ENCODE measurements at places on chromosomes 4 and X. TPM values are rescaled to one million over a fixed set of nuclear protein-coding genes. Genes with fewer than 3 reads are reported as not detected.
A peak's percentile ranks its signal among the peaks of the same experiment; 100 is the strongest.

DNA sequence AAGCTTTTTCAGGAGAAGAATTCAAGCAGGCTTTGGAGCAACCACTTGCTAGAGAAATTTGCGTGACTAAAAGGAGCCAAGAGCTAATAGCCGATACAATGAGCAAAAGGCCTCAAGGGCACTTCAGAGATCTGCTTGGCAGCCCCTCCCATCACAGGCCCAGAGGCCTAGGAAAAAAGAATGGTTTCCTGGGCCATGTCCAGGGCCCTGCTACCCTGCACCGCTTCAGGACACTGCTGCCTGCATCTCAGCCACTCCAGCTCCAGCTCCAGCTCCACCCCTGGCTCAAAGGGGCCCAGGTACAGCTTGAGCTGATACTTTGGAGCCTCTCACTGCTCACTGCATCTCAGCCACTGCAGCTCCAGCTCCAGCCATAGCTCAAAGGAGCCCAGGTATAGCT lies 98.9 kb downstream of the FAM13A start:
- no peaks in the 10 kb centered on the region for H3K27me3 ChIP-seq
- no peak overlapping the region for H3K4me3 ChIP-seq
- H3K4me1 ChIP-seq, result no peaks in the 10 kb centered on the region
- no peak for DNase-seq

DNA sequence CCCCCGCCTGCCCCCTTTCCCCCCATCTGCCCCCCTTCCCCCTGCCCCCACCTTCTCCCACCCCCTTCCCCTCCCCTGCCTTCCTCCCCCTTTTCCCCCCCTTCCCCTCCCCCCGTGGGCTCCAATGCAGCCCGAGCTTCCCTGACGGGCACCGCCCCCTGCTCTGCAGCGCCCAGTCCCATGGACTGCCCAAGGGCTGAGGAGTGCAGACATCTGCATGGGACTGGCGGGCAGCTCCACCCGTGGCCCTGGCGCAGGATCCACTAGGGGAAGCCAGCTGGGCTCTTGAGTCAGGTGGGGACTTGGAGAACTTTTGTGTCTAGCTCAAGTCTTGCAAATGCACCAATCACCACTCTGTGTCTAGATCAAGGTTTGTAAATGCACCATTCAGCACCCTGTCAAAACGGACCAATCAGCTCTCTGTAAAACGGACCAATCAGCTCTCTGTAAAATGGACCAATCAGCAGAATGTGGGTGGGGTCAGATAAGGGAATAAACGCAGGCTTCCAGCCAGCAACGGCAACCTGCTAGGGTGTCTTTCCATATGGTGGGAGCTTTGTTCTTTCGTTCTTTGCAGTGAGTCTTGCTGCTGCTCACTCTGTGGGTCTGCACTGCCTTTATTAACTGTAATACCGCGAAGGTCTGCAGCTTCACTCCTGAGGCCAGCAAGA lies 300.5 kb upstream of the PABPC4L start:
- H3K4me3 ChIP-seq, result no peak overlapping the region
- H3K36me3 ChIP-seq, result no peaks in the 10 kb centered on the region

GRCh38 chr4:45350438-45350837 lies 624.1 kb upstream of the GNPDA2 start:
- no peak overlapping the region for H3K27ac ChIP-seq
- DNase-seq, result peak; percentile 43
- peak overlapping the region; percentile 54 for H3K4me3 ChIP-seq
- H3K36me3 ChIP-seq, result no peaks in the 10 kb centered on the region
- no peaks in the 10 kb centered on the region for H3K4me1 ChIP-seq

DNA sequence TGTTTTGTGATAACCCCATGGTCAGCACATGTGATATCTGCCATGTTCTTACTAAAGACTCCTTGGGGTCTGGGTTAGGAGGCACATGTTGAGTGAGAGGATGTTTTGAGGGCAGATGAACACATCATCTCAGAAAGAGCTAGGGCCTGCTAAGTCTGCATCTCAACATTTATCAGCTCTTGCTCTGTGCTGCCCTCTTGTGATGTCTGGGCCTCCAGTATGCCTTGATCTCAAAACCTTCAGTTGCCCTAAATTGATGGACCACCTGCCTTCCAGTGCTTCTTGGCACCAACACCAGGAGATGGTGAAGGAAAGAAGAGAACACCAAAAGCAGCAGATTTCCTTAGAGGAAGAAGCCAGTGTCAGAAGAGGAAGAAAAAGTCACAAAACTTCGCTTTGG lies 22.5 kb downstream of the MID1 start:
- no peak overlapping the region for H3K4me3 ChIP-seq
- DNase-seq, result peak; percentile 57
- no peak overlapping the region for H3K27ac ChIP-seq
- H3K4me1 ChIP-seq, result no peaks in the 10 kb centered on the region
- no peaks in the 10 kb centered on the region for H3K27me3 ChIP-seq
- H3K36me3 ChIP-seq, result no peaks in the 10 kb centered on the region

DNA sequence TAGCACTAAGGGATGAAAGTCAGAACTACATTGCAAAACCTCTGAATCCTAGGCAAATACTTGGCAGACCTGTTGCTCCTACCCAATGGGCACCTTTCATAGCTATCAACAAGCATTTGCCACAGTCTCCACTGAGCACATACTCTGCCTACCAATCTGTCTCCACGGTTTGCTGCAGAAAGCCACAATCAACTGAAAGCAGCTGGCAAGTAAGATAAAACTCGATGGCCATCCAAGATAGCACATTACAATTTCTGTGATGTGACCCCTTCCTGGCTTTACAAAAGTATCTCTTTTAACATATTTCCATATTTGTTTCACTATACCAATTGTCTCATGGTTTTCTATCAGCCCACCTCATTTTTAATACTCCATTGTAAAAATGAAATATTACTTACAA lies 1060.5 kb upstream of the INTU start:
- DNase-seq, result no peak
- no peaks in the 10 kb centered on the region for H3K27me3 ChIP-seq
- H3K36me3 ChIP-seq, result no peaks in the 10 kb centered on the region
- no peaks in the 10 kb centered on the region for H3K4me1 ChIP-seq
- H3K27ac ChIP-seq, result no peak overlapping the region

Gene RBM46
- not detected for total RNA-seq

- DNase-seq, result no peak
- no peaks in the 10 kb centered on the region for H3K27me3 ChIP-seq
- H3K4me3 ChIP-seq, result no peak overlapping the region
- H3K4me1 ChIP-seq, result no peaks in the 10 kb centered on the region
Observed at GRCh38 chr4:177968817-177969442, 526.7 kb upstream of the AGA start.

DNA sequence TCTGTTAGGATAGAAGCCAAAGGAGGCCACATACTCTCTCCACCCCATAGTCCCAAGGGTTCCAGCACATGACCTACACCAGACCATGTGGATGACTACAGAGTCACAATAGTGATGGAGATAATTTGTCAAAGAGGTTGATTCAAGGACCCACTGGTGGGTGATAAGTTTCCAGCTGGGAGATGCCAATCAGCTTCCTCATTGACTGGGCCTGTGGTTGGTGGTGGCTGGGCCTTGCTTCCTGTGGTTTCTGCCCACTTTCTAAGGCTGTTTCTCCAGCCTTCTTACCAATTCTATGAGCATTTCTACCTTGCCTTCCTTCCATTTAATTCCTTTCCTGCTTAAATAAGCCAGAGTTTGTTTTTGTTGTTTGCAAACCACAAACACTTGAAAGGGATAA lies 95.5 kb upstream of the CPEB2 start:
- no peaks in the 10 kb centered on the region for H3K4me1 ChIP-seq
- no peaks in the 10 kb centered on the region for H3K36me3 ChIP-seq
- H3K27ac ChIP-seq, result no peak overlapping the region

Gene PWWP3B
- not detected for total RNA-seq

GRCh38 chrX:110245011-110245410 lies 72.9 kb downstream of the AMMECR1 start:
- no peak overlapping the region for H3K4me3 ChIP-seq
- peak; percentile 39 for DNase-seq
- no peak overlapping the region for H3K27ac ChIP-seq
- no peaks in the 10 kb centered on the region for H3K36me3 ChIP-seq

DNA sequence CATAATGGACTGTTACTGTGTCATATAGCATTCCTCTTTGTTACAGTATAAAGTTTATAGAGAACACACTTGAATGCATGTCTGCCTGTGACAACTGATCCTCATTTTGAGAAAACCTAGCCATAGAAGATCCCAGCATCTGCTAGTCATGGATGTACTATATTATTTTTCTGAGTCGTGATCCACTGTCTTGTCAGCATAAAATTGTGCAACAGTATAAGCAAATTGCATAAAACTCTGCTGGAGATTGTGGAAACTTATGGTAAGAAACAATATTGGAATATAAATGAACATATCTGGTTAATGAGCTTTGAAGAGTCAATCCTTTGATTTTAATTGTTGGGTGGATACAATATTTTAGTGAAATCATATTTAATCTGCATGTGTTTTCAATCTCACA lies 3.6 kb downstream of the NEIL3 start:
- no peaks in the 10 kb centered on the region for H3K36me3 ChIP-seq
- H3K27ac ChIP-seq, result no peak overlapping the region
- DNase-seq, result peak; percentile 66
- no peaks in the 10 kb centered on the region for H3K27me3 ChIP-seq

Gene MTNR1A
- total RNA-seq, result not detected

- H3K27me3 ChIP-seq, result no peaks in the 10 kb centered on the region
- H3K36me3 ChIP-seq, result no peaks in the 10 kb centered on the region
- H3K4me3 ChIP-seq, result no peak overlapping the region
Observed at GRCh38 chr4:70443329-70443728, 28.7 kb upstream of the MUC7 start.

GRCh38 chrX:124223524-124223923 lies 108.9 kb upstream of the TEX13D start:
- no peaks in the 10 kb centered on the region for H3K27me3 ChIP-seq
- peaks cover under 1% of the 10 kb centered on the region for H3K4me1 ChIP-seq
- H3K36me3 ChIP-seq, result no peaks in the 10 kb centered on the region
- no peak for DNase-seq

DNA sequence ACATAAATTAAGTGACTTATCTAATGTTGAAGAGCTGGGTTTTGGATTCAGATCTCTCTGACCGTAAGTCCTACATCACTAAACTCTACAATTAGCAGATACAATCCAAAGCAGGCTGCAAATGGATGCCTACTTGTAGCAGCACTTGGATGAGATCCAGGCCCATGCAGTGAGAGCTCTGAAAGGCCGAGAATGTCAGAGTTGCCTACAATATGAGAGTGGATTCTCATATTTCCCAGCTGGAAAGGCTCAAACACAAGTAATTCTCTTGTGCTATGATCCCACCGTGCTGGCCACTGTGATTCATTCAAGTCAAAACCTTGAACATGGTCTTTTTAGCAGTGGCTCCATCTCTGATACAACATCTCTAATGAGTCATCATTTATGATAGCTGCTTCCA lies 125.4 kb upstream of the CHRDL1 start:
- no peak overlapping the region for H3K4me3 ChIP-seq
- H3K36me3 ChIP-seq, result no peaks in the 10 kb centered on the region
- no peak for DNase-seq

Gene PDE5A
- total RNA-seq, result 13.8 TPM

Gene RIPPLY1
- total RNA-seq, result not detected

Gene HEPH
- total RNA-seq, result 42.4 TPM

Gene CAPN6
- total RNA-seq, result not detected

Gene PDGFRA
- total RNA-seq, result 275 TPM

DNA sequence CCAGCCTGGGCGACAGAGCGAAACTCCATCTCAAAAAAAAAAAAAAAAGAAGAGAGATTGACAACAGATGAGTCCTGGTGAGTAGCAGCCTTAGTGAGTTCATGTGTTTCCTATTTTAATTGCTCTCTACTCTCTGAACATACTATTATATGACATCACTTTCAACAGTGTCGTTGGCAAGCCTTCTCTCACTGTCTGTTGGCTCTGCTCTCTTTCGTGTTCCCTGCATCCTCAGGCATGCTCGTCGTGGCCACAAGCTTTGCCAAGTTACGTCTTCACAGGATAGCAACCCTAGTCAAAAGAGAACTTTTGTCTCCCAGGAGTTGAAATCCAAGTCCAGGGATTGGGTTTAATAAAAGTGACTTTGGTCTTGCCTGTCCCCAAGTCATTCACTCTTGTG lies 117.1 kb upstream of the EGFL6 start:
- peak; percentile 56 for DNase-seq
- H3K36me3 ChIP-seq, result no peaks in the 10 kb centered on the region
- no peaks in the 10 kb centered on the region for H3K27me3 ChIP-seq
- no peak overlapping the region for H3K27ac ChIP-seq
- no peaks in the 10 kb centered on the region for H3K4me1 ChIP-seq

DNA sequence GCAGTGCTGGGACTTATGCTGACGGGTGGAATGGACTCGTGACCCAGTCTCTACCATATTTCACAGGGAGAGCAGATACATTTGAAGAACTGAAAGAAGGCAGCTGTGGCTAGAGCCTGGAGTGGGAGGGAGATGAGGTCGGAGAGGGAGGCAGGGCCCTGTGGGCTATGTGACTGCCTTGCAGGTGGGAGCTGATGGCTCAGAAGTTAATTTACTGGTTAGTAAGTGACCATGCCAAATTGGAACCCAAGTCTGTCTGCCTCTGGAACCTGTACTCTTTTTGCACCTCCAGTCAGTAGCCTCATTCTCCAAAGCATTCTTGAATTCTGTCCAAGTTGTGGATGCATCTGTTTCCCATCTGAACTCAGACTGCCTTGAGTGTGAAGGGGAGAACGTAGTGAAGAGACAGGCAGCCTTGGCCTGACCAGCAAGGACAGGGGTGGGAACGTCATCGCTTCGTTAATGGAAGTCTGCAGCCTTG lies 92.3 kb downstream of the REPS2 start:
- peak; percentile 30 for DNase-seq
- no peak overlapping the region for H3K4me3 ChIP-seq
- H3K27me3 ChIP-seq, result no peaks in the 10 kb centered on the region
- H3K4me1 ChIP-seq, result peaks cover 10% of the 10 kb centered on the region
- no peak overlapping the region for H3K27ac ChIP-seq

DNA sequence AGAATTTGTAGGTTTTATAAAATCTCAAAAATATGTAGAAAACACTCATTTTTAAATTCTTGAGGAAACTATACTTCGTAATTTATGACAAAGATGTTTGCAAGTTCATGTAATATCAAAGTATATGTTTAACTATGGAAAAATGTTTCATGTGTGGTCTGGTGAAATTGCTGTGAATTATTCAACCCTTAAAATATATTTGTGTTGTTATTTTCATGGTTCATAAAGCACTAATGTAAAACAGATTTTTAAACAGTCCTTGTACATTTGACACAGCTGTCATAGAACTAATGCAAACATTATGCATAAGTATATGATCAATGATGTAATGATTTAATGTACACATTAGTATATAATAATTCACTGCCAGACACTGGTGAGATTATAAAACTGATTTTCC lies 83.1 kb upstream of the ARSJ start:
- H3K4me3 ChIP-seq, result no peak overlapping the region
- no peaks in the 10 kb centered on the region for H3K27me3 ChIP-seq
- H3K4me1 ChIP-seq, result no peaks in the 10 kb centered on the region

Gene CT45A1
- total RNA-seq, result not detected

DNA sequence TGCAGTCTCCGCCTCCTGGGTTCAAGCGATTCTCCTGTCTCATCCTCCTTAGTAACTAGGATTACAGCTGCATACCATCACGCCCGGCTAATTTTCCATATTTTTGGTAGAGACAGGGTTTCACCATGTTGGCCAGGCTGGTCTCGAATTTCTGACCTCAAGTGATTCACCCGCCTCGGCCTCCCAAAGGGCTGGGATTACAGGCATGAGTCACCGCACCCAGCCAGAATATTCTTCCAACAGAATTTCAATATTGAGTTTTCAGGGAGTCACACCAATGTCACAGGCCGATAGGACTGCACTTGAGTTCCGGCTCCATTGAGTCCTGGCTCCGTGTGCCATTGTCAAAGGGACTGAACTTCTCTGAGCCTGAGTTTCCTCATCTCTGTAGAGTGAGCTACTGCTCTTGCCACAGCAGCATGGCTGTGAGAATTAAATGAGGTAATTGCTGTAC lies 82.9 kb downstream of the CLCN4 start:
- DNase-seq, result peak; percentile 72
- no peaks in the 10 kb centered on the region for H3K36me3 ChIP-seq
- peaks cover 26% of the 10 kb centered on the region for H3K4me1 ChIP-seq
- H3K27me3 ChIP-seq, result no peaks in the 10 kb centered on the region
